Nucleus accumbens (tissue), 56 donors: ENCODE measurements at places on chromosomes 4 and X.

- peak; percentile 1 for DNase-seq
These were observed 148.7 kb upstream of the CHRDL1 start for GRCh38 chrX:110944311-110944750.

DNA sequence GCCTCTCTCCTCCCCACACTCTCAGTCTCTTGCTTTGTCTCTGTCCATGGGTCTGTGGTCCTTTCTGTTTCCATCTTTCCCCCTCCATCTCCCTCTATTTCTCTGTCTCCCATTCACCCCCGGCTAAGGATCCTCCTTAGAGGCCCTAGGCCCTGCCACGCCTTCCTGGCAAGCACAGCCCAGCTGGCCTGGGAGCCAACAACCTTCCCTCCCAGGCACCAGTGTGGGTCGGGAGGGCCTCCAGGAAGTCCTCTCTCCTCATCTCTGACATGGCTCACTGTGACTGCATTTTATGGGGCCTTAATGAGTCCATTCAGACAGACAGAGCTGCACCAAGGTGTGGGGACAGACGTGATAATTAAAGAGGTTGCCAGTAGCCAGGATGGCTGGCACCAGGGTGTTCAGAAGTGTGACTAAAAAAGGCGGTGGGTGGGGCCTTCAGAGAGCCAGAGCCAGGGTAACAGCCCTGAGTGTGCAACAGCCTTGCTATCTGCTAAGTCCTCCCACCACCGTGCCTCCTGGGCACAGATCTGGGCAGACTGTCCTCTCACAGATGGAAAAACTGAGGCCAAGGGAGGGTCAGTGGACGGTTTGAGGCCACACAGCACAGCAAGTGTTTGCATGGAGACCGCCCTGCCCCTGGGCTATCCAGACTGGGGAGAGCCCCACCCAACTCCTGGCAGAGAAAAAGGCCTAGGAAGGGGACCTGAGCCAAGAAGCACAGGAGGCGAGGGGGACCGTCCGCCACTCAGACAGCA lies 31.5 kb downstream of the BLOC1S4 start:
- DNase-seq: no peak

DNA sequence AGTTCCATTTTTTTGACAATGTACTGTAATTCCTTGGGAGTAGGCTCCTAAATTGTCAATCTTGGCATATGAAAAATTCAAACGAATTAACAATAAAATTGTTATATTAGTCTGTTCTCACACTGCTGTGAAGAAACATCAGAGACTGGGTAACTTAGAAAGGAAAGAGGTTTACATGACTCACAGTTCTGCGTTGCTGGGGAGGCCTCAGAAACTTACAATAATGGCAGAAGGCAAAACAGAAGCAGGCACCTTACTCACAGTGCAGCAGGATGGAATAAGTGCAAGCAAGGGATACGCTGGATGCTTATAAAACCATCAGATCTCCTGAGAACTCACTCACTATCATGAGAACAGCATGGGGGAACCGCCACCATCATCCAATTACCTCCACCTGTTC lies 246.4 kb upstream of the TRAM1L1 start:
- no peak for DNase-seq

- DNase-seq: no peak
These were observed 111.4 kb downstream of the NYX start for GRCh38 chrX:41558531-41558930.

DNA sequence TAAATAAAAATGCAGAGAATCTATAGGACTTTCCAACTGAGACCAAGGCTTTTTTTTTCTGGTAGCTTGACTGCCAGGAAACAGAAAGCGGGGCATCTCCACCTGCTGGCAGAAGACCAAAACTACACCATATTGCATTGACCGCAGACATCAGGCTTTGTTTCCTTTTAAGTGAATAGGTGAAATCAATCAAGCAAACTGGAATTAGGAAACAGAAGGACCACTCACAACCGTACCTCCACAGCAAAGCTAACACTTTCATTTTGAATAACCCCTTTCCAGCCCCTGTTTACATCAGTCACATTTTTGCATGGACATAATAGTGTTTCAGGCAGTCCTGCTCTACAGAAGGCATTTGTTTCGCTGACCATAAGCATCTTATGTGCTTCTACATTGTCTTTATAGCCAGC lies 218.2 kb downstream of the IDS start:
- peak; percentile 1 for DNase-seq

GRCh38 chr4:27846951-27847350 lies 986.3 kb downstream of the STIM2 start:
- no peak for DNase-seq

GRCh38 chrX:141220342-141221008 lies 21.8 kb downstream of the SPANXC start:
- no peak for DNase-seq

DNA sequence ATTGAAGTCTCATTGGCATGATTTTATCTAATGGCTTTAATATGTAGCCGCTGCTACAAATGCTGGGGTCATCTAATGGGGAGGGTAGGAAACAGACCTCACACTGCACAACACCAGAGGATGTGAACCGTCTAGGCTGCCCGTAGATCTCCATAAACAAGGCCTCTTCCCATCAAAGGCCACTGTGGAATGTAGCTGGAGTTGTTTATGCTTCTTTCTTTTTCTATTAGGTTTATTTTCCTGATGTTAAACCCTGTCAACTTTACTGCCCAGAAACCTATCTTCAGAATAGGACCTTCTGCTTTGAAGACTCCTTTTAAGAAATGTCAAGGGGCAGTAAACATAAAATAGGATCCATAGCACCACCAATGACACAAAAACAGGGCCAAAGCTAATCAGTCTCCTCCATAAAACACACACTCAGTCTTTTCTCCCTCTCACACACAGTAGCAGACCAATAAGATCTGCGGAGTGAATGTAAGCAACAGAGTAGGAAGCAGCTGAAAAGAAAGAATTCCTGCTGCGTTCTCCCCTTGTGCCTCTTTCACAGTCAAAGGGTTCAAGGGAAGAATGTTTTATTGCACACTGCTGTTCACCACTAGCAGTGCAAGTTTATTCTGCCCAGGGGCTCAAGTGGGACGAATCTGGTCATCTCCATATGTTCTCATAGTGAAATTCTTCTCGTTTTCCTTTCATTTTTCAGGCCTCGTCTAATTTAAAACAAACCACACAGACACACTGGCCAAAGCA lies 72.2 kb downstream of the MAML3 start:
- DNase-seq: no peak

DNA sequence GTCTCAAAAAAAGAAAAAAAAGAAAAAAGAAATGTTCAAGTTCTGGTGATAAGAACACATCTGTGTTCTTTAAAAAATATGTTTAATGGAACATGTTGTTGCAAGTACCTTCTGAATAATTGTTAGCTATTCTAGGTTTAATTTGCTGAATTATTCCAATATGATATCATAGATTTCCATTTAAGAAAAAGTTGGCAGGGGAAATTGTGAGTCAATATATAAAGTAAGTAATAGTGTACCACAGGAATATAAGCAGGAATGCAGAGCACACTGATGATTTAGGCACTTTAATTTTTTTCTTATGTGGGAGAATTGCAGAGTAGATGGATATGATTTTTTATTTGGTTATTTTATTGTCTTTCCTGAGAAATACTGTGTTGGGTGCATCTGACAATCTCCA lies 190.7 kb downstream of the RPA4 start:
- no peak for DNase-seq

DNA sequence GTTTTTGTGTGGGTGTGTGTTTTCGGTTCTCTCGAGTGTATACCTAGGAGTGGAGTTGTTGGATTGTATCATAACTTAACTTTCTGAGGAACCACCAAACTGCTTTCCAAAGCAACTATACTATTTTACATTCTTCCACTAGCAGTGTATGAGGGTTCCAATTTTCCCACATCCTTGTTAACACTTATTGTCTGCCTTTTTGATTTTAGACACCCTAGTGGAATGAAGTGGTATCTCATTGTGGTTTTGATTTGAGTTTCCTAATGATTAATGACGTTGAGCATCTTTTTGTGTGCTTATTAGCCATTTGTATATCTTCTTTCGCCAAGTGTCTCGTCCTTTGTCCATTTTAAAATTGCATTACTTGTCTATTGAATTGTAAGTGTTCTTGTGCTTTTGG lies 118.6 kb downstream of the REPS2 start:
- no peak for DNase-seq

- no peak for DNase-seq
These were observed 1.0 kb downstream of the TNIP2 start for GRCh38 chr4:2754848-2755819.

- DNase-seq: no peak
These were observed 47.2 kb upstream of the TMPRSS11F start for GRCh38 chr4:68176904-68177303.

- DNase-seq: no peak
These were observed 63.1 kb upstream of the SPP1 start for GRCh38 chr4:87912164-87913004.

DNA sequence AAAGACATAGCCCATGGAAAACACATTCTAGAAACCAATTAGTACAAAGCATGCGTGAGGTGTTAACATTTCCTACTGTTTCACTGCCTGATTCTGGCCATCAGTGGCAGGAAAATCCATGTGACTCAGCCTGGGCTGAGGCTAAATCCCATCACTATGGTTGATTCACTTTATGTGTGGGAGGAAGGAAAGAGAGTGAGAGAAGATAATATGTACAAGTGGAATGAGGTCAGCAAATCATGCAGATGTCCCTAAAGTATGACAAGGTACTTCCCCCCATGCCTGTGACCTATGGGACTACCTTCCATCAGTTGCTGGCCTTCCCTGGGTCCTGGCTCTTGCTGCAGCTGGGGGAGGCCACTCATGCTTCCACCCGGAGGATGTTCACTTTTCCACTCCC lies 64.2 kb upstream of the MAP3K15 start:
- DNase-seq: no peak

- DNase-seq: no peak
These were observed 27.4 kb downstream of the GK start for GRCh38 chrX:30680618-30681017.

DNA sequence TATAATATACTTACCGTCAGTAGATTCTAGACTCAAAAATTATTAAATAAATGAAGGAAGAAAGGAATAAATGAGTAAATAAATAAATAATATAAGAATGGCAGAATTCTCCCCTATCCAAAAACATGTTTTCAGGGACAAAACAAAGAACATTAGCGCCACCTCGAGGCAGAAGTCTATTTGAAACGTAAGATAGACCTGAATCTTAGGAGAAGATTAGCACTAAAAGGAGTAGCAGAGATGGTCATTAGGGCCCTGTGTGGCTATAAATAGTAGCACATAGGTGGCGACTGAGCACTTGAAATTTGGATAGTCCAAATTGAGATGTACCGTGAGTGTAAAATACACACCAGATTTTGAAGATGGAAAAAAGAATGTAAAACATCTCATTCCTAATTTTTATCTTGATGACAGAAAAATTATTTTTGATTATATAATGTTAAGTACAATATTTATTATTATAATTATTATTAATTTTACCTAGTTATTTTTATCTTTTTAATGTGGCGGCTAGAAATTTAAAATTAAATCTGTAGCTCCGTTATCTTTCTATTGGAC lies 24.3 kb upstream of the SRD5A3 start:
- DNase-seq: peak; percentile 11

- no peak for DNase-seq
These were observed 22.1 kb upstream of the OR13H1 start for GRCh38 chrX:131521824-131522223.

- DNase-seq: no peak
These were observed 544.3 kb downstream of the TRIML1 start for GRCh38 chr4:188683571-188683970.

- DNase-seq: no peak
These were observed 55.6 kb upstream of the ADRA2C start for GRCh38 chr4:3710451-3711182.

DNA sequence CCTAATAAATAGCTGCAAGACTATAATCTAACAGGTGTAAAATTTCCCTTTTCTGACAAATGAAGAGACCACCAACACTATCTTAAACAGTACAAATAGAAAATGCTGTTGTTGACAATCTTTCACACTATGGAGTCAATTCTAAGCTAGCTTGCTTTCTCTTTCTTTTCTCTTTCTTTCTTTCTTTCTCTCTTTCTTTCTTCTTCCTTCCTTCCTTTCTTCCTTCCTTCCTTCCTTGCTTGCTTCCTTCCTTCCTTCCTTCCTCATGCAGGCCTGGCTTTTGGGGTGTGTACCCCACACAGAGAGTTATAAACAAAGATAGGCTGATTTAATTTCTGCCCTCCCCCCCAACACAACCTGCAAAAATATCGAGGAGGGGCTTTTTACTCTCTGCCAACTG lies 8.1 kb upstream of the ARX start:
- no peak for DNase-seq

DNA sequence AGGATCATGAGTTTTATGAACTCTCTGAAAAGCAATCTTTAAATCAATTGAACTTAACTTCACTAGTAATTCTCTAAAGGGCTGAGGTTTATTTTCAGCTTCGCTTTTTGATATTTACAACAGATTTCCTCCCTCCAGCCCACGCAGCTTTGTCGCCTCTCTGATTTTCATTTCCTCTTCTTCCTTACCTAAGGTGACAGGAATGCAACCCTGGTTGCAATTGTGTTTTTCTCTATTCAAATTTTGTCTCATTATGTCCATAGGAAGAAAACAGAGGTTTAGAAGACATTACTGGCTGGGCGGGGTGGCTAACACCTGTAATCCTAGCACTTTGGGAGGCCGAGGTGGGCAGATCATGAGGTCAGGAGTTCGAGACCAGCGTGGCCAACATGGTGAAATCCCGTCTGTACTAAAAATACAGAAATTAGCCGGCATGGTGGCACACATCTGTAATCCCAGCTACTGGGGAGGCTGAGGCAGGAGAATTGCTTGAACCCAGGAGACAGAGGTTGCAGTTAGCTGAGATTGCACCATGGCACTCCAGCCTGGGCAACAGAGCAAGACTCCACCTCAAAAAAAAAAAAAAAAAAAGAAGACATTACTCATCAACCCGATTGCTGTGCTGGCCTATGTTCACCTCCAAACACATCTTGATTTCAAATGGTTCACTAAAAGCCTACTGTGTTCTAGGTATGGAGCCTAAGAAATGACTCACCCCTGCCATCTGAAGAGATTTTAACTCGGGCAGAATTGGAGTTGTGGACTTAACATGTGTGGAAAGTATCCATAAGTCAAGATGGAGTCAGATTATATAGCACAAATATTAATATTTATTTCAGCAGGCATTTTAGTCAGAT lies 36.8 kb downstream of the VSIG4 start:
- DNase-seq: no peak

DNA sequence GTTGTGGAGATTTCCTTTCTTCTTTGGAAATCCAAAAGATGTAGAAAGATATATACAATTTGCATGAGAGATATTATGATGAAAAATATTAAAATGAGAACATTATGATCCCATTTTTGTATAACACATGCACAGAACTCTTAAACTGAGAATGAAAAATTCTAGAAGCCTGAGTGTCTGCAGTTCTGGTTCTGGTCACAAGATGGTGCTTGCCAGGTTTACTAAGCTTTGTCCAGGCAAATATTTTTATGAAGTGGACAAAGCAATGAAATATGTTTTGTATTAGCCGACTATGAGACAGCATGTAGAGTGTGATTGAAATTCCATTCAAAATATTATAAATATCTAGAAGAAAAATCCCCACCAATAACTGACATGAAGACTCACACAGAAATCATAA lies 2.2 kb downstream of the PWWP3B start:
- DNase-seq: no peak
